Natural killer cell (primary cell): ENCODE measurements at places on chromosomes 4 and X. TPM values are rescaled to one million over a fixed set of nuclear protein-coding genes. Genes with fewer than 3 reads are reported as not detected.

- H3K4me1 ChIP-seq = no peaks in the 10 kb centered on the region
- H3K27ac ChIP-seq = no peak overlapping the region
- no peaks in the 10 kb centered on the region for H3K36me3 ChIP-seq
- no peaks in the 10 kb centered on the region for H3K27me3 ChIP-seq
- H3K4me3 ChIP-seq = no peak overlapping the region
These were observed 1183.2 kb downstream of the RAPGEF2 start for GRCh38 chr4:160286051-160286450.

DNA sequence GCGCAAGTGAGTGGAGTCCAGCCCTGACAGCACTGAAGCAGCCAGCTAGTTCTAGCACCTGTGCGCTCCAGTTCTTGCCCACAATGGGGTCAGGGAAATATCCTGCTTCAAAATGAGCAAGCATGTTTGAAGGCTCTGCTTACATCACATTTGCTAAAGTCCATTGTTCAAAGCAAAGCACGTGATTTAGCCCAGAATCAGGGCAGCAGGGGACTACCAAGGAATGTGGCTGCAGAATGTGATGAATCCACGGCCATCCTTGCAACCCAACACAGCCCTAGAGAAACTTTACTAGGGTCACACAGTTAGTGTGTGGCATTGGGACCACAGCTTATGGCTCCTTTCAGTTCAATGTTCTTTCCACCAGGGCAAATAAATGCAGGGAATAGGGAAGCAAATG, 47.3 kb upstream of the SMIM31 start:
- no peaks in the 10 kb centered on the region for H3K36me3 ChIP-seq
- H3K27ac ChIP-seq = no peak overlapping the region
- H3K4me3 ChIP-seq = no peak overlapping the region
- DNase-seq = no peak

DNA sequence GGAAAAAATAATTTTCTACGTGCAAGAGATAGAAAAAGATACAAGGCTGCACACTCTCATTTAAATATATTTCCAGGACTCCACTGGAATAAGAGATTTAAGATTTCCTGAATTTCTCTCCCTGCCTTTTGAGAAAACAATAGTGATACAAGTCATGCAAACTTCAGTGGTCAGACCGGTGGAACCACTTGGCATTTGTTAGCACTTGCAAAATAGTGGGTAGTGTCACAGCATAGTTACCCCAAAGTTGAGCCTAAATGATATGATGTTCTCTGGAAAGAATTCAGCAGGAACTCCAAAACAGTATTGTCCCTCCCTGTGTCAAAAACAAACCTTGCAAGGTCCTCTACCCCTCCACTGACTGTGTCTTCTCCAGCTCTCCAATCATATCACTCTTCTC, 102.3 kb downstream of the ANKRD50 start:
- H3K4me3 ChIP-seq = no peak overlapping the region
- no peak overlapping the region for H3K27ac ChIP-seq
- H3K36me3 ChIP-seq = no peaks in the 10 kb centered on the region

Gene TRIM60
- not detected for total RNA-seq

- H3K27ac ChIP-seq = no peak overlapping the region
- no peaks in the 10 kb centered on the region for H3K27me3 ChIP-seq
- H3K4me1 ChIP-seq = no peaks in the 10 kb centered on the region
- no peak for DNase-seq
- no peak overlapping the region for H3K4me3 ChIP-seq
These were observed 13.5 kb downstream of the NSUN7 start for GRCh38 chr4:40763228-40763716.

Gene PRIMPOL
- 16.9 TPM for total RNA-seq
